MG63 (cell line): ENCODE measurements at places on chromosomes 5 and 9. TPM values are rescaled to one million over a fixed set of nuclear protein-coding genes. Genes with fewer than 3 reads are reported as not detected.

The ZDHHC11B gene
- total RNA-seq: not detected in 2 replicates

The CDC26 gene
- 38.9 and 67.6 TPM in 2 replicates for total RNA-seq

The MOB3B gene
- not detected in 2 replicates for total RNA-seq

The NNT gene
- total RNA-seq: 39.0 and 88.6 TPM in 2 replicates

The ZNG1E gene
- total RNA-seq: 10.3 and 28.6 TPM in 2 replicates

The SPATA31E1 gene
- not detected in 2 replicates for total RNA-seq

The EMB gene
- total RNA-seq: 4.1 and 5.8 TPM in 2 replicates

The MEGF10 gene
- not detected in 2 replicates for total RNA-seq

The WWC1 gene
- total RNA-seq: 15.9 and 38.3 TPM in 2 replicates

The PCDHAC1 gene
- not detected in 2 replicates for total RNA-seq

The NUTM2F gene
- not detected in 2 replicates for total RNA-seq

- DNase-seq: no peak
Observed at GRCh38 chr9:93452710-93453046, 703 bp downstream of the FAM120AOS start.

- DNase-seq: no peak
Observed at GRCh38 chr5:126540631-126541030, 54.4 kb downstream of the ALDH7A1 start.

GRCh38 chr9:89701221-89701798 lies 96.5 kb downstream of the GADD45G start:
- no peak for DNase-seq

DNA sequence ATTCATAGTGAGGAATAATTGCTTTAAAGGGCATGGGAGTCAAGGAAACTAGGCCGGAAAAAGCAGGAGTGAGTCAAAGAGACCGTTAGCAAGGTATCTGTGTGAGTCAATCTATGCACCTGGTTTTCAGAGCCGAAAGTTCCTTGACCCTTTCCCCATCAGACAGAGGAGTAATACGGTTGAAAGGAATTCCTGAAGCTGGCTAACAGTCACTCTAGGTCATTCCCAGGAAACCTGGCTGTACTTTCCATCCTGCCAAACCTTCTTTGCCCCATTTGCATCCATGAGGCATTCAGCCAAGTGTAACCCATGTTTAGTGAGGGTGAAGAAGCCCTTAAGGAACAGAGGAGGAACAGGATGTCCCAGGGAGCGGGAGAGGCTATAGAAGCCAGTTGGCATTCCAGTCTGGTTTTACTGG lies 16.2 kb downstream of the RBM18 start:
- no peak for DNase-seq

- no peak for DNase-seq
Observed at GRCh38 chr9:134035041-134036039, 10.1 kb downstream of the BRD3OS start.

DNA sequence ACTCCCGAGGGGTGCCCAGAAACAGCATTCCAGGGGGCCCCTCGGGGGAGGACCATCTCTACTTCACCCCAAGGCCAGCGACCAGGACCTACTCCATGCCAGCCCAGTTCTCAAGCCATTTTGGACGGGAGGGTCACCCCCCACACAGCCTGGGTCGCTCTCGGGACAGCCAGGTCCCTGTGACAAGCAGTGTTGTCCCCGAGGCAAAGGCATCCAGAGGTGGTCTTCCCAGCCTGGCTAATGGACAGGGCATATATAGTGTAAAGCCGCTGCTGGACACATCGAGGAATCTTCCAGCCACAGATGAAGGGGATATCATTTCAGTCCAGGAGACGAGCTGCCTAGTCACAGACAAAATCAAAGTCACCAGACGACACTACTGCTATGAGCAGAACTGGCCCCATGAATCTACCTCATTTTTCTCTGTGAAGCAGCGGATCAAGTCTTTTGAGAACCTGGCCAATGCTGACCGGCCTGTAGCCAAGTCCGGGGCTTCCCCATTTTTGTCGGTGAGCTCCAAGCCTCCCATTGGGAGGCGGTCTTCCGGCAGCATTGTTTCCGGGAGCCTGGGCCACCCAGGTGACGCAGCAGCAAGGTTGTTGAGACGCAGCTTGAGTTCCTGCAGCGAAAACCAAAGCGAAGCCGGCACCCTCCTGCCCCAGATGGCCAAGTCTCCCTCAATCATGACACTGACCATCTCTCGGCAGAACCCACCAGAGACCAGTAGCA lies 83.9 kb downstream of the GOLPH3 start:
- DNase-seq: no peak

DNA sequence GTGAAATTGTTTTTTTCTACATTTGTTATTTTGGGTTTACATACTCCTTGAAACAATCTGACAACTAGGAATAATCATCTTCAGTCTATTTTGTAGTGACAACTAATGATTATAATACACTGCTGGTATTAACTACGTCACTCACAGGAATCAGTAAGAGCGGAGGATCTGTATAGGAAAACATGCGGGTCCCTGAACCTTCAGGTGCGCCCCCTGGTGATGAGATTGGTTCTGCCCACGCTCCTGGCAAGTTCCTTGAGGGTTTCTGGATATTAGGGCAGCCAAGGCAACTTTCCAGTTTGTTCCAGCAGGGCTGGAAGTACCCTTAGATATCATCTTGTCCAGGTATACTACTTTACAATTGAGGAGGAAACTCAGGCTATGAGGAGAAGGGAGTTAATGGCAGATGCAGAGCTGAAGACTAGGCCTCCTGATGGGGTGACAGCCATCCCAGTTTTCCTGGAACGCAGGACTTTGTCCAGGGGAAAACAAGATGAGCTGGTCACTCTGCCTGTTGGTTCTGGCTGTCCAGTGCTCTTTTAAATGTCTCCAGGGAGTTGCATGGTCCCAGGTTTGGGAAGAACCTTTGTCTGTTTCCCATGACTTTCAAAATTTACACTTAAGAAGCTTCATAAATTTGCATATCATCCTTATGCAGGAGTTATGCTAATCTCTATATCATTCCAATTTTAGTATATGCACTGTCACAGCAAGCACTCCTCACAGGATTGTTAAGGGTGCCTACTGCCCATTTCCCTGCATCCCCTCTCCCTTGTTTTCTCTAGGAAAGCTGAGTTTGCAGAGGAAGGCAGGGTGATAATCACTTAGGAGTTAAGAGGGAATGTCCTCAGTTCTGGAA lies 14.9 kb upstream of the WNT8A start:
- peak; percentile 81 for DNase-seq

DNA sequence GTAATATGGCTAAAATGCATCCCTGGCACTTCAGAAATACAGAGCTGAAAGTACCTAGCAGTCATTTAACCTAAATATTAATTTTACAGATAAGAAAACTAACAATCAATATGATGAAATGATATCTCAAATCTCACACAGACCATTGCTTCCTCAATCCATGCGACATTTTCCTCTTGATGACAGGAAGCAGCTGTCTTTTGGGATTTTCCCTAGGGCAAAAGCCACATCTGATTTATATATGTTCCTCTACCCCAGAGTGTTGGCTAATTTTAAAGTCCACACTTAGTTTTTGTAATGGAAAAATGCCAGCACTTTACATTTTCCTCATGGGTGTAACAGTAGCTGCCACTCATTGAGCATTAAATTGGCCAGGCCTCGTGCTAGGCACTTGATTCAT lies 47.7 kb upstream of the ITGA1 start:
- no peak for DNase-seq

DNA sequence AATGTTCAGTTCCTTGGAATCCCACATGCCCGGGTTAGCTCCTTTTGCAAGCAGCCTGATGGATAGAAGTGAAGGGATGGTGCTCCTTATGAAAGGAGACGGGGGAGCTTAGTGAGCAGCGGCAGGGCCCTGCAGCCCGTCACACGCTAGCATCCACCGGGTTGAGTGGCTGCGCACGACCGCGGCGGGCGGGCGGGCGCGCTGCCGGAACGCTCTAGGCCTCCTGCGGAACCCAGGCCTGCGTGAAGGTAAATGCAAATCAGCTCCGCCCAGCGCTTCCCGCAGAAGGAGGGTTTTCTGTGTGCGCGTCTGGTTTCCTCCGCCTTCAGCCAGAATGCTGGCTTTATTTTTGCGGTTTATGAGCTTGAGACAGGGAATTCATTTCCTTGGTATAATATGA lies 19.8 kb downstream of the IL12B start:
- no peak for DNase-seq

GRCh38 chr9:92138157-92138959 lies 23.1 kb upstream of the SPTLC1 start:
- DNase-seq: peak; percentile 56

DNA sequence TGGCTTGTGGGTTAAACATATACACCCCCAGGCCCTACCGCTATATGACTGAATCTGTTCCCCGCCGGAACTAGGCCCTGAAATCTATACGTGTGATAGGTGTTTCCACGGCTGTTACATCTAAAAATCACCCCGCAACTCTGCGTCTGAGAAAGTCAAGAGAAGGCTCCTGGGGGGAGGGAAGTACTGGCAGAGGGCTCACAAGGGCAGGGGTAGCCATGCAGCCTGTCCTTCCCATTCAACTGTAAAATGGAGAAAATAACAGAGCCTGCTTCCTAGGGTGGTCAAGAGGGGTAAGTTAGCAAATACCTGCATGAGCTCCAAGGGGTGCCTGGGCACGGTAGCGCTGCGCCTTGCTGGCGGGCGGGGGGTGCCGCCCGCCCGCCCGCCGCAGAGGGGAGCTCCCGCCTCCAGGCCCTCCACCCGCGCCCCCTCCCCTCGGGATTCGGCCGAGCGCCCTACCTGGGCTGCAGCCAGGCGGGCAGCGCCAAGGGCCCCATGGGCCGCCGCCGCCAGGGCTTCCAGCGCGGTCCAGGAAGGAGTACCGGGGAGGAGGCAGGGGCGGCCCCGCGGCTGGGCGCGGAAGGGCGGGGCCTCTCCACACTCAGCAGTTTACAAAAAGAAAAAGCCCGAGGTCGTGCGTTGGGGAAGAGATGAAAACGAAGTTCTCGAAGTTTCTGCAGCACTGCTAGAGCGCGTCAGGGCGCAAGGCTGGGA lies at the start of gene HACD4:
Gene HACD4, minus strand, starts transcription at position 550 of the 717 bp plus-strand sequence. Its CDS starts 50 bp downstream, at position 500.
- peak; percentile 96 for DNase-seq

- DNase-seq: no peak
Observed at GRCh38 chr9:114087721-114088120, 9.6 kb upstream of the AMBP start.

- no peak for DNase-seq
Observed at GRCh38 chr5:172044631-172045314, 38.3 kb upstream of the FBXW11 start.

GRCh38 chr5:117863586-117864296 lies 1124.6 kb downstream of the DTWD2 start:
- DNase-seq: no peak

GRCh38 chr9:134420974-134421432 lies 94.7 kb downstream of the RXRA start:
- no peak for DNase-seq
